ENCODE measurements at places on chromosomes 7 and 10.

GRCh38 chr10:67923551-67923950 is 39.1 kb downstream of the SIRT1 start:
- DNase-seq, result no peak

- DNase-seq, result no peak
These were observed 316.9 kb upstream of the PHYHIPL start for GRCh38 chr10:58859526-58859925.

DNA sequence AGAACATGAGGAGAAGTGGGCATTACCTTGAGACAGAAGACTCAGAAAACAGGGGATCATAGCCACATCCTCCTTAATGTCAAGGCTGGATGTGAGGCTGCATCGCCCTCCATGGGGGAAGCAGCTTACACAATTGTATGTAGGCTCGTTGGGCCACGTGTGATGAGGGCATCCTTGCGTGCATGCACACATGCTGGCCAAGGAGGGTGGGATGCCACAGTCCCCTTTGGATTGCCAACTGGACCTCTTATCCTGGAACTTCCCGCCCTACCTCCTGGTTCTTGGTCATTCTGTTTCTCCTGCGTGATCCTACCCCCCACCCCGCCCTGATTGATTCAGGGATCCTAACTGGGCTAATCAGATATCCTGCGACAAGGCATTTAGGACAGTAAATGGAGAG is 102.0 kb downstream of the PRKAG2 start:
- DNase-seq, result no peak

- no peak for DNase-seq
These were observed 415.3 kb downstream of the RPS24 start for GRCh38 chr10:78448994-78449418.

GRCh38 chr10:115432188-115432819 is 339.1 kb downstream of the ATRNL1 start:
- DNase-seq, result no peak

DNA sequence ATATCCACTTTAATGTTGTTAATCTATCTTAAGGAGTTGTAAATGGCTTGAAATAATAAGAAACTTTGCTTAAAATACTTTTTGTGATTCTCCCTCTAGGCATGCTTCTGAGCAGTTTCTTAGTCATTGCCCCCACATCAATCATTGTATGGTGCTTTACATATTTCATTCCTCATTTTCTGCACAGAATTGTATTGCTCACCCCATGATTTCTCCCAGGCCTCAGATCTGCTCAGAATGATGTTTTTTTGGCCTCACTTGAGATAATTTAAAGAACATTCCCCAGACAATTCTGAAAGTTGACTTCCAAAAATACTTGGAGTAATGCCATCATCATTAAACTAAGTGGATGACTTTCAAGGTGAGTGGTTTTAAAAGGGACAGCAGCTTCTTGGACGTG is 82.1 kb upstream of the PRPS1L1 start:
- no peak for DNase-seq

DNA sequence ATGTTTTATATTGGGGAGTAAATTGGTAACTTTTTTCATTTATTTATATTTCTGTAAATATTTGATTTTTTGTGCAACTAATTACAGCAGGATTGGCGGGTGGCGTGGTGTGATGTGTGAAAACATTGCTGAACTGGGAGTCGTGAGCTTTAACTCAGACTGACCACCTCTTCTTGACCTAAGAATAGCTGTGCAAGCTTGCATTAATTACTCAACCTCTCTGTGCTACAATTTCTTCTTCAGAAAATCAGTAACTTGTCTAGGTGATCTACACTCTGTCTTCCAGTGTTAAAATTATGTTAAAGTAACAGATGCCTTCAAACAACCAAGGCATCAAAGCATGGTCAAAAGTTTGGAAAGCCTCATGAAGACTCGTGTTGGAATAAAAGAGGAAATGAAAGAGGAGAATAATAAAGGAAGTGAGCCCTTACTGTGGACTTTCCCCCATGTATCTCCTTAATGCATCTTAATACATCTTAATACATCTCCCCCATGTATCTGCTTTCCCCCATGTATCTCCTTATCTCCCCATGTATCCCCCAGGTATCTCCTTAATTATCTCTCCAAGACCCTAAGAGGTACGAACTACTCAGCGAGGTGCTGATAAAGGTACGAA is 71.2 kb downstream of the SVIL start:
- DNase-seq, result no peak

DNA sequence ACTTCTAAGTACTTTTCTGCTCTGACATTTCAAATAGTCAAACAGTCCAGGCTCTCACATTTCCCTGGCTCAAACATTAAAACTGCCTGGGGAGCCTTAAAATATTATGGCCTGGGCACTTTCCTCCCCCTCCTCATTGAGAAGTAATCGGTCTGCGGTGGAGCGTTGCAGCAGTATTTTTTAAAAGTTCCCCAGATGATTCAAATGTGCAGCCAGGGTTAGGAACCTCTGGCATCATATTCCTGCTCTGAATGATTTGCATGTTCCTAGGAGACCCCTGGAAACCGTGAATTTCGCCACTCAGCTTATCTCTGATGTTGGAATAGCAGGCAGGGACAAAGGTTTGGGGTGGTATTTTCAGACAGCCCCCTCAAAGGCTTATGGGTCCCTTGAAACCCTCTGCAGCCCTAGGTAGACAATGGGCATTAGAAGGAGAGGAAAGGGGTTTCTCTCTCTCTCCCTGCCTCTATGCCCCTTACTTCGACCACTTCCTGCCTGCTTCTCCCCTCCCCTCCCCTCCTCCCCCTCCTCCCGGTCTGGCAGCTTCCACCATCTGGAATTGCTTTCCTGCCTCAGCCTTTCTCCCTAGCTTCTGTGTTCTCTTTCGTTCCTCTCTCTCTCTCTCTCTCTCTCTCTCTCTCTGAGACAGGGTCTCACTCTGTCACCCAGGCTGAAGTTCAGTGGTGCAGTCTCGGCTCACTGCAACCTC is 622.2 kb downstream of the GALNT17 start:
- no peak for DNase-seq

- DNase-seq, result no peak
These were observed 74.9 kb downstream of the MINPP1 start for GRCh38 chr10:87579563-87579962.

- no peak for DNase-seq
These were observed 347.6 kb downstream of the MDFIC start for GRCh38 chr7:115269486-115269885.

- DNase-seq, result no peak
These were observed 453.2 kb downstream of the DPP6 start for GRCh38 chr7:154505362-154505761.

- DNase-seq, result no peak
These were observed 10.6 kb downstream of the SAP25 start for GRCh38 chr7:100563100-100563564.

DNA sequence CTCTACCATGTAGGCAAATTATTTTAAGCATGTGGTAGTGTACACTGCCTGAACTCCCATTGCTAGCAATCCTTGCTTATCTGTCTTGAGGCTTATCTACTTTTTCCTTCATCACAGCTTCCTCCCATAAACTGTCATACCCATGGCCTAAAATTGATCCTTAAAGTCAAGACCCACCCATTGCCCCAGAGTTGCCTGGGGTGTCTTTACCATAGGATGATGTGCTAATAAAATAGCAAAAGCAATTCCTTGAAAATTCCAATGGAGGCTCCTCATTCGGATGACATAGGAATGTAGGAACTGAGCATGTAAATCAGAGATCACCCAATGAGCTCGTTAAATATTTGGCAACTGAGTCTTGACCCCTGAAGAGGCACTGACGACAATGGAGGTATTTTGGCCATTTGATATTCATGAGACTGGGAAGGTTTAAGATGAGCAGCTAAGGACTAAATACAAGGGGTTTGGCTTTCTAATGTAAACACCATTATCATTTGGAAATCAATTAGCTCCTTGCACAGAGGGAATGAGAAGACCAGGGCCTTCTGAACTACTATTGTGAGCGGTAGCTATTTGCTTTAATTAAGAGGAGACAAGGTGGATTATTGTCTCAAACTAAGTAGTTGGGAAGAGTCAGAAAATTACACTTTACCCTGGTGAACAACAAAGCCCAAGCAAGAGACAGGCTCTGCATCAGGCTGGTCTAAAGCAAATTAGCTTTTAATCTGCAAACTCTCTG is 234.9 kb downstream of the GATA3 start:
- no peak for DNase-seq

DNA sequence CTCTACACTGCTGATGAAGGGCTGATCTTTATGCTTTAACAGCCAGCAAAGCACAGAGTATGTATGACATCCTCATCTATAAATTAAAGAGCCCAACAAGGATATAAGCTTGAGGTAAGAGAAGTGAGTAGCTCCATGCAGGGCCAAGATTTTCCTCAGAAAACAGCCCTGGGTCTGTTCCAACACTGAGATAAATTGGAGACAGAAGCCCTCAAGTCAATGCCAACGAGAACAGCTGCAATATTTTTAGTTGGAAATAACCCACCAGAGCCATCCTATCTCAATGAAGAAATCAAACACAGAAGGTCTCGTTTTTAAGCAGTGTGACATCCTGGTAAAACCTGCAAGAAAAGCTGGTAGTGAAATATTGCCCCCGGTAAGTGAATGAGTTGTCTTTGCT is 297.0 kb upstream of the AUTS2 start:
- DNase-seq, result no peak

DNA sequence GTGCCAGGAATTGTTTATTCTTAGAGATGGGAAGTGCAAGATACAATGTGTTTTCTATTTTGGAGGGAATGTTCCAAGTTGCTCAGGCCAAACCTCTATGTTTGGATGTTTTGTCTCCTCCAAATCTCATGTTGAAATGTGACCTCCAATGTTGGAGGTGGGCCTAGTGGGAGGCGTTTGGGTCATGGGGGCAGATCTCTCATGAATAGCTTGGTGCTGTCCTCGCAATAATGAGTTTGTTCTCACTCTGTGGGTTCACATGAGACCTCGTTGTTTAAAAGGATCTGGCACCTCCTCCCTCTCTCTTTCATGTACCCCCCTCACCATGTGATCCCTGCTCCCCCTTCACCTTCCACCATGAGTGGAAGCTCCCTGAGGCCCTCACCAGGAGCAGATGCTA is 8.3 kb upstream of the GDF10 start:
- DNase-seq, result no peak

DNA sequence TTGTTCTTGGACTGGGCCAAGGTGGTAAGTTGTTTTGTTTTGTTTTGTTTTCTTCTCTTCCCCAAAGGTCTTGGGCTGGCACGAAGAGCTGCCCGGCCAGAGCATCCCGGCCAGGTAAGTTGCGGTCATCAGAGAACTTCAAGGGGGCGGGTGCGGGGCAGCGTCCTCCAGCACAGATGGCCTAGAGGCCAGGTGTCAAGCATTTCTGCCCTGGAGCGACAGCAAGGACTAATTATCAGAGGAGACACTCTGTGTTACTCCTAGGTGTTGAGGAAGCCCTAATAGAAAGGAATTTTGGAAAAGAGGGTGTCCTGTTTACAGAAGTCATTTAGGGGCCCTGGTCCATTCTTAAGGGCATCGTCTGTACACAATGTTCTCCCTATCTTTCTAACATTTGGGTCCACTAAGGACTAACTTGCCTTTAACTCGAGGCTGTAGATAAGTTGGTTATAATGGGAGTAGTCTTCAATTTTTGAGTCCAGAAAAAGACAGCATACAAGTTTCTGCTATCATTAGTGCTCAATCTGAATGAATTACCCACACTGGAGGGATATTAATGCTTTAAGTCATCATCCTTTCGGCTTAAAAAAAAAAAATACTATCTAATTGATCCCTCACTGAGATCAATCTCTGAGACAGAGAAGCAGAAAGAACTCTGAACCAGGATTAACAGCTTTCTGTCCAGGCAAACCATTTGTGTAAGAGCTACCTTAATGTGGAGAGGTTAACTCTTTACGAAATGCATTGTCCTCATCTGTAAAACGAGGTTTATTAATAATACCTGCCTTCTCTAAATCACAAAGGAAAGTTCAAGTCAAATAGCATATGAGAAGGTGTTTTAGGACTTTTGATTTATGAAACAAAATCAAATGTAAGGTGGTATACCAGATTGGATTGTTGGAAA is 1.5 kb downstream of the ITGB8 start:
- no peak for DNase-seq

DNA sequence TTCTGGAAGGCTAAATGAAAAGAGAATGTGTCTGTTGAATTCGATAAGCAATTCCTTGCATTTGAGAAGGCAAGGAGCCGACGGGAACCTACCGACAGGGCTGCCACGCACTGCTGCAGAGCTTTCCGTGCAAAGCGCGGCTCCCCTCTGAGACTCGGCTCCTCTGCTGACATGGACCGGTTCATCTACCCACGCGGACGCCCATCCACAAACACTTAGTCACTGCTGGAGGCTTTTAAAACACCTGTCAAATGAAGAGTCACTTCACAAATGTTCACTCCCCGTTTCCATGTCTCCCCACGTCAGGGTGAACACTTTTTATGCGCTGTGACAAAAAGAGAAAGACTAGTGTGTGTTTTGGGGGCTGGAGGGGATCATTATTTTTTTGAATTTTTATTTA is 32.0 kb downstream of the AMZ1 start:
- no peak for DNase-seq

GRCh38 chr10:67306588-67307205 is 380.9 kb downstream of the LRRTM3 start:
- DNase-seq, result no peak

GRCh38 chr7:122546496-122546895 is 152.4 kb downstream of the RNF133 start:
- no peak for DNase-seq

DNA sequence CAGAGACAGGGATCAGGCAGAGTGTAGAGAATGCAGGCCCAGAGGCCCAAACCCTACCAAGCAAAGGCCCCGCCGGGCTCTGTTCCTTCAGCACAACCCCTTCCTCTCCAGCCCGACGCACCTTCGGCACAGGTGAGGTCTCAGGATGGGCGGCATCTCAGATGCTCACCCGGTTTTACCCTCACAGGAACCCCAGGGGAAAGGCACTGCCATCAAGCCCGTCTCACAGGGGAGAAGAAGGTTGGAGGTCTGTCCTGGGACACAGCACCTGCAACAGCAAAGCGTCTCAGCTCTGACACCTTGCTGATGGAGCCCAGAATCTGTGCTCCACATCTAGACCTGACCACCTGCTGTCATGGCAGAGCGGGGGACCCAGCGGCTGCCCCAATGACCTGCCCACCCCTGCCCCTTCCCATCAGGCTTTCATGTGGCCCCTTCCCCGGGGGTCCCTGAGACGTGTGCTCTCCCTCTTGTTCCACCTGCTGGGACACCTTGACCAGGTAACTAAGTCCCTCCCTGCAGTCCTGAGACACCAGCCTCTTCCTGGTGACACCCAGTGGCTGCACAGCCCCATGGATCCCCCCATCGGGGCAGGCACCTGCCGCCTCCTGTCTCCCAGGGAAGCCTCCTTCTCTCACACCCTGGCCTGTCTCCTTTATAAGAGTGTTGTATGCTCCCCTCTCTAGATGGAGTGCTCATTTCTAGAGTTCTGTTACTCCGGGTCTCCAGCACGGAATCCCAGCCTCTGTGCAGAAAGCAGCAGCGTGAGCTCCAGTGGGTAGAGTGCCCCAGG is 315.6 kb downstream of the DNAJB6 start:
- no peak for DNase-seq

DNA sequence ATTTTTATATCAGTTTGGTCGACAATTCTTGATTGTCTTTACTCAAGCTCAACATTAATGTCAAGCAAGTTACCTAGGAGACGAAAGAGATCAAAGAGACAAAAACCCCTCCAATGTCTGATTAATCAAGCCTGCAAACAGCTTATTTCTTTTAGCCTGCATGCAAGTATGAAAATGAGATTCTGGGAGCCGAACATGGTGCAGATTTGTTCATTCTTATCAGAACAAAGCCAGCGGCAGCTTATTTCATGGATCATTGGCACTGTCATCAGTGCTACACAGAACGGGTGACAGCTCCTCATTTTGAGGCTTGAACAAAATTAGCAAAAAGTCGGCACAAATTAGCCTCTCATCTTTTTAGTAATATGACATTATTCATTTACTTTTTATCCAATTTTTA is 26.5 kb downstream of the FAM204A start:
- DNase-seq, result no peak

Measured in stimulated activated CD4-positive, alpha-beta T cell treated with anti-CD3 and anti-CD28 coated beads, Interleukin-1b, Interleukin-23, amount 100 ng/mL, for 1 hour (primary cell).